Umbilical cord (tissue), 2 donors: ENCODE measurements at places on chromosomes 2 and 18. TPM values are rescaled to one million over a fixed set of nuclear protein-coding genes. Genes with fewer than 3 reads are reported as not detected.
A peak's percentile ranks its signal among the peaks of the same experiment; 100 is the strongest.

DNA sequence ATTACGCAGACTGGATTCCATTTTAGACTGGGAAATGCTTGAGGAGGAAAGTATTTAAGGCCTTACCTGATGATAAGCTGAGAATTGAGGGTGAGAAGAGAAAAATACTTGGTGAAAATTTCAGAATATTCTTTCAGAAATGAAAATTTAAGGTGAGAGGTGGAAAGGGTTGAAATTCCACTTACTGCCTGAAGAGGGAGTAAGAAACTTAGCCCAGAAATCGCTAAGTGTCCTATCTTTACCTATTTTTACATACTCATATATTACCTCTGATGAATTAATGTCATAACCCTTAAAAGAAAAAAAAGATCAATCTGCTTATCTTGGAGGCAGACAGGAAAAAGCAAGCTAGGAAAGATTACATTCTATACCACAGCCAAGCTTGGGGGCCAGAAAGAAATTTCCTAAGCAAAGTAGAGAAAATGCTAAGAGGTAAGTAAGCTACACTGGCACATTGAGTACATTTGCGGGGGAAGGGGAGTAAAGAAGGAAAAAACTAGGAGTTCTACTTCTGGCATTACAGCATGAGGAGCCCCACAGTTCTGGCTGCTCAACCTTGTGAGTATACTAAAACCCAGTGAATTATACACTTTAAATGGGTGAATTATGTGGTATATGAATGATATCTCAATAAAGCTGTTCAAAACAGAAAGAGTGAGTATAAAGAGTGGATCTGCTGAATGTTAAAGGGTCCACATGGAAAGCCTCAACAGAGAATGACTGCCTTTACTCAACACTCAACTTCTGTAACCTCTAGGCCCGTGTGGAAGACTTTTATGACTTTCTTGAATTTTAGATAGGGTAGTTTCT lies 33.8 kb downstream of the SMC6 start:
- no peak for DNase-seq

DNA sequence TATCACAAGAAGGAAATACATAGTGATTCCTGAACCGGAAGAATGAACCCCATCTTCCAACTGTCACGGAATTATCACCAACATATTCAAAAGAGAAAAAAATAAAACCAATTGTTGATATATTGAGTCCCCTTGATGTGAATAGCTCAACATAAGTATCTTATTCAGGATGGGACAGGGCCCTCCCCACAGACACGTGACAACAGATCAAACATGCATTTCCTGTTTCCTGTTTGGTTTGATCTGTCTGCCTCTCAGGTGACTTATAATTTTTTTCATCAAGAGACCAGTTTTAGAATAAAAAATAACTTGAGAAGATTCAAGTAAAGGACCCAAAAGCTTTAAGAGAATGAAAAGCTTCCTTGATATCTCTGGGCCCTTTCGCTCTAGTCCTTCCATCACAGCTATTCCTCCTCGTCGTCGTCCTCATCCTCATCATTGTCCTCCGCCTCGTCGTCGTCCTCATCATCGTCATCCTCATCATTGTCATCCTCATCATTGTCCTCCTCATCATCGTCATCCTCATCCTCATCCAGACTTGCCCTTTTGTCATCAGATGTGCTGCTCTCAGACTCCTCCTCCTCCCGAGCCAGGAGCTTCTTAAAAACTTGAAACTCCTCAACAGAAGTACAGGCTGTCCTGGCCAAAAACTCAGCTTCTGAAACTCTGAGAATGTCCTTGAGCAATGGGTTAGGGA lies 6.3 kb downstream of the MTERF4 start:
- DNase-seq, result no peak

DNA sequence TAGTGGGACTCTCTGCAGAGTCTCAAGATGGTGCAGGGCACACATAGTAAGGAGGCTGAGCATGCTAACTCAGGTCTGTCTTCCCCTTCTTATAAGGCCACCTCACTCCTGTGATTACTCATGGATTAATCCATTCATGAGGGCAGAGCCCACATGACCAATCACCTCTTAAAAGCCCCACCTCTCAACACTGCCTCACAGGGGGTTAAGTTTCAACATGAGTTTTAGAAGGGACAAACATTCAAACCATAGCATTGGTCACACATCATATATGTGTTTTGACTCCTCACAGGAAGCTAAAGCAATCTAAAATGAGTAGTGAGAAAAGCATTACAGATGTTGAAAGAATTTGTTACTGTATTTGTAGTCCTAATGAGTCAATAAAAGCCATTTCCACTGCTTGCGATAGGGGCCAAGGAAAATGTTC lies 57.5 kb downstream of the DTNA start:
- no peak for DNase-seq

GRCh38 chr2:22691666-22692065 lies 693.3 kb upstream of the KLHL29 start:
- no peak for DNase-seq

GRCh38 chr2:56713161-56713676 lies 529.4 kb downstream of the CCDC85A start:
- no peak for DNase-seq

- DNase-seq, result peak; percentile 49
Observed at GRCh38 chr2:85577386-85578242, at the start of gene VAMP8. Gene VAMP8, plus strand, starts transcription at chr2:85577586. Its CDS starts 61 bp downstream, at chr2:85577647.

GRCh38 chr2:30792521-30792920 lies 14.7 kb downstream of the CAPN13 start:
- no peak for DNase-seq

DNA sequence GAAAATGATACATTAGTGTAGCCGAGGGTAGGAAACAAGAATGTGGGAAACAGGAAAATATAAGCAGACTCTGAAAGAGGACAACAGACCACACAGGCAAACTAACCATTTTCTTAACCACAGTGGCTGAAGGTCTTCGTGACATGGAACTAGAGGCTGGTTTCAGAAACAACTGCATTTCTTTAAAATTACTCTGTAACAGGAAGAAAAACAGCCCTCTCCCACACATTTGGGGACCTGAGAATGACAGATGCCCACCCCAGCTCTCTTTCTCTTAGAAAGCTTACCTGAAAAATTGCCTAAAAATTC lies 13.8 kb upstream of the SLC25A52 start:
- DNase-seq, result no peak

DNA sequence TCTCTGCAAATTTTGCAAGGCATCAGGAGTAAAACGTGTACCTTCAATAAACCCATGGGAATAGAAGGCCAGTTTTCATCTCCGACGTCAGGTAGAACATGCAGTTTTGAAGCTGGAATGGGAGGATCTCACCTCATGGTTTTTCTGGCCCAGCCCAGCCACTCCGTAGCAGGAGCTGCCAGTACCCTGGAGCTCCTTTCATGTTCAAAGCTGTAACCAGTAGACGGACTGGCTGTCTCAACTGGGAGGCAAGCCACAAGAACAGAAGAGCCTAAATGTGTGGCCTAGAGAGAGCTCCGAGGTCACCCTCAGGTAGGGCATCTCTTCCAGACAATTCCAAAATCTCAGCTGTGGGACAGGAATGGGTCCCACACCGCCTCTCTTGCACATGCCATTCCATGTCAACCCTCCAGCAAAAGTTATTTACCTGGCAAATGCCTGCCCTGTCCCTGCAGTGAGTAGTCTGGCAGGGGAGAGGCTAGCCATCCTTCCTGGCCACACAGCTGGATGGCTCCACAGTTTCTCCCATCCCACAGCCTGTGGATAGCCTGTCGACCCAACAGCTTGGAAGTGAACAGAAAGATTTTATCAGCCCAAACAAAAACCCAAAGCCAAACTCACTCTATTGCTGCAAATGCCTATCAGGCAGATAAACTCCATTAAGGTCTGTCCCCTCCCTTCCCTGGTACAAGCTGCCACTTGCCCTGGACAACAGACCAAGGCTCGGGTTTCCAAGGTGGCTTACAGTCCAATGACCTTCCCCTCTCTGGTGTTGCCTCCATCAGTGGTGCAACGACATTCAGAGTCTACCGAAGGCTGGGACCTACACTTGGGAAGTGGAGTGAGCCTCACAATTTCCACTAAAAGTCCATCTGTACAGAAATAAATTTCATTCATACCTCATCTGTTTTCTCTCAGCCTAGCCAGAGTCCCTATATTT lies 27.8 kb downstream of the CRACDL start:
- DNase-seq, result no peak

GRCh38 chr18:72940986-72941385 lies 73.2 kb upstream of the NETO1 start:
- peak; percentile 32 for DNase-seq

DNA sequence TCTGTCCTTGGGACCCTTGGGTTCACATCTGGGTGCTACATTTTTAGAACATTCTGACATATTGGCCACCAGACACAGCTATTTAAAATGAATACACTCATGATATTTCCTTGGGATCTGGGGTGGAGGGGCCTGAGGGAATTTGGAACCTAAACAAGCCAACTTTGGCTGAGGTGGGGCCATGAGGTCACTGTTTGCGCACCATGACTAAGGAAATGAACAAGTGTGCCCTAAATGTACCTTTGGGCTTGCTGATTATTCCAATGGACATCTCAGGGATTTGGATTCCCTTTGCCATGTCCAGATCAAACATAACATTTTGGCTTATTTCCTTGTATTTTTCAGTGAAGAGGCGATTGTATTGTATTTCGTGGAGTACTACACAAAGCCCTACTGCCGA lies 80.5 kb upstream of the SEC11C start:
- DNase-seq, result no peak

DNA sequence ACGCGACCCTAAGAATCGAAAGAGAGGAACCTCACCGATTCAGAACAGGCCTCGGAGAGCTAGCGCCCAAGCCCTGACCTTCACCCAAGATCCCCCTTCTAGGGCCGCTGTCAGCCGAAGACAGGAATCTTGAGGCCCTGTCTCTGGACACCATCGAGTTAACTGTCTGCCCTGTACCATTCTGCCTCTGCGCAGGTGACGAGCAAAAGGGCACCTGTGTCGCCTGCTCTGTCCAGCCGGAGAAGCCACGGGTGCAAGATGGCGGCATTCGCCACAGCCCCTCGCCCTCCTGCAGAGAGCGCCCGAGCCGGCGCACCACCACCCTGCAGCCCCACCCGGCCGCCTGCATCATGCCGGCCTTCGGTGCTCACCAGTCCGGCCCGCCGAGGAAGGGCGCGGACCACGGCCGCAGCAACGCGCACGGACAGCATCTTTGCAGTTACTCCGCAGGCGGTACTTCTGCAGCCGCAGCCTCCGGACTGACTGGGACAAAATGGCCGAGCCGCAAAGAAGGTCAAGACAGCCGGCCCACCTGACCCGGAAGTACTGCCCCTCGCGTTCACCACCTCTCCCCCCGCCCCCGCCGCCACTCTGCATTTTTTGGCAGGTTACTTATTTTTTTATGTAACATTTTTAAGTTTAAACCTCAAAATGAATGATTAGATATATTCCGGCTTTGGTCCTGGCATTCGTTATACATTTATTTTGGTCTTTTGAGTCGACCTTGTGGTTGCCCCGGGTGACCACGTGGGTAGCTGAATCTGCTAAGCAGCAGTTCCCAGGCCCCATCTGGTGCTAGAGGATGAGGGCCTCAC lies at the start of gene ATP5F1A:
ATP5F1A (minus strand) TSS at position 496 of the 815 bp plus-strand sequence; CDS start at position 431, 65 bp downstream.
- peak; percentile 93 for DNase-seq

- no peak for DNase-seq
Observed at GRCh38 chr2:101655702-101656422, 41.6 kb upstream of the MAP4K4 start.

DNA sequence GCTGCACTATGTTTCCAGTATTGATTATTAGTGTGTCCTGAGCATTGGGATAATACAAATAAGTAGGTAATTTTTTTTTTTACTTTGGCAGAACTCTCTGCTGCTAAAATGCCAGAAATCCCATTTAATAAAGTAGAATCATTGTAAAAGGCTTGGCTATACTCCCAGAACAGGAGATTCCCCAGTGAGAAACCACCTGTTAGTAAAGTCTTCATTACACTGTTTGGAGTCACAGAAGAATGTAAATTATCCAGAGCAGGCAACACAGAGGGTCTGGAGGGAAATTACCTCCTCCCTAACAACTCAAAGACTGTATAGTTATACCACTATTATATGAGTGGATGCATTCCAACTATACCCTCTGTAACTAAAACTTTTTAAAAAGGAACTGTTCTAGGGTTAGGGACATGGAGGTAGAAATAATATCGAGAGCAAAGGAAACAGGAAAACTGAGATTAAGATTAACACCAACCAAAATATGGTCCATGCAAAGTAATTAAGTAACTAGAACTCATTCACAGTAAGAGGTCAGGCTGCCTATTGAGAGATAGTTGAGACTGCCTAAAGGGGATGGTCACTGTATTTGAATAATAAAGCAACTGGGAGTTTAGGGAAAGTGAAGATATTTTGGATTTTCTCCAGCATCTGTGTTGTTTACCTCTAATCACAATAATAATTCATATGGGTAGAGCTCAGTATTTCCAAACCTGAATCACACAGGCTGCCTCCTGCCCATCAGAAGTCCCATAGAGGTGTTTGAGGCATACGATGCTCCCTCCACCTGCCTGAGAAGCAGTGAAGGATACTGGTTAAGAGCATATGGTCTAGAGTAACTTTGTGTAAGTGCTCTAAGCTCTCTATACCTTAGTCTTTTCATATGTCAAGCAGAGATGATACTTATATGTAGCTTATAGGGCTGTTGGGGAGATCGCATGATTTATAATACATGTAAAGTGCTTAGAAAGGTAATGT lies 34.4 kb downstream of the MAP2 start:
- no peak for DNase-seq

DNA sequence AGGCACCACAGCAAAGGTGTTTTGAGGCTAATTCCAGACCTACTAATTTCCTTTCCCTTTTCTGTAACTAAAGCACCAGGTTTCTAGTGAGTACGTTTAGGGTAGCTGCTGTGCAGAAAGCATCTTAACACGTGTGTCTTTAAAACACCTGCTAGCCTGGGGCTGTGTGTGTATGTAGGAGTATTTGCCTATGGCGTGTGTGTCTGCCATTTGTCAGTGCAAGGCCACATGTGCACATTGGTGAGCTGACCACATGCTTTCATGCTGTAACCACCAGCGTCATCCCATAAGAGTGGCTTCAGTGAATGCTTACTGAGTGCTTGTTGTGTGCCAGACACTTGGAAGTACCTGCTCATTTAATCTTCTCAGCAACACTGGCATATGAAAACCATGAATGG lies 241.6 kb downstream of the SEPTIN10 start:
- DNase-seq, result no peak

DNA sequence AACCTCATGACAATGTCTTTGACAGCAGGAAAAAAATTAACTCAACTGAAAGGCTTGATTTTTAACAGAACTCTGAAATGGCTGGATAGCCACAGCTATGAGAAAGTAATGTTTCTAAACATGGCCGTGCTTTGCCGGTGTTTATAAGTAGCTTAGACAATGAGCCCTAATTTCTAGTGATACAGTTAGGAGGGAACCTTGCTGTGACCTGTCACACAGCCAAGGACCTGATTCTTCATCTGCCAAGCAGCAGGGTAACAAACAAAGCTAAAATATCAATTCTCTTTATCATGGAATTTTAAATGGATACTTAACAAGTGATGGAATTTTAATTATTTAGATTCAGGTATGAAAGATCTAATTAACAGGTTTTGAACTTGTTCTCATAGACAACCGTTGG lies 24.3 kb upstream of the DYNC2LI1 start:
- no peak for DNase-seq

Gene THAP4
- 21.4 TPM for total RNA-seq

Gene CCDC121
- total RNA-seq, result 10.6 TPM

Gene SCN9A
- 8.2 TPM for total RNA-seq

Gene CTAGE1
- 8.9 TPM for total RNA-seq

Gene CDK15
- 6.7 TPM for total RNA-seq

Gene MLPH
- 18.5 TPM for total RNA-seq
